ENCODE measurements at places on chromosomes 2 and 18.

GRCh38 chr2:27583390-27583915 is 611 bp downstream of the ZNF512 start:
- no peak for DNase-seq

- DNase-seq, result no peak
These were observed 22.1 kb downstream of the KDSR start for GRCh38 chr18:63344918-63345317.

DNA sequence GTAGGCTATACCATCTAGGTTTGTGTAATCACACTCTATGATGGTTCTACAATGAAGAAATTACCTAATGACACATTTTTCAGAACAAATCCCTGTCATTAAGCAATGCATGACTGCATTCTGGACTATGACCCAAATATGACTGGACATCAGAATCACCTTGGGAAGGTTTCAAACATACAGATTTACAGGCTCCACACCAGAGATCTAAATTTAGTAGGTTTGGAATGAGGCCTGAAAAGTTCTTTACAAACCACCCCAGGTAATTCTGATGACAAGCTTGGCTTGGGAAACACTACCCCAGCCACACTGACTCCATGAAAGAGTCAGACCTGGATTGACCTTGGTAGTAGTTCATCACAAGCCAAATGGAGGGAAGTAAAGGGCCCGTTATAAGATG is 52.2 kb upstream of the NFE2L2 start:
- DNase-seq, result no peak

- no peak for DNase-seq
These were observed 29.4 kb downstream of the HADHB start for GRCh38 chr2:26274058-26274613.
